ENCODE measurements at places on chromosomes 5 and 9.

DNA sequence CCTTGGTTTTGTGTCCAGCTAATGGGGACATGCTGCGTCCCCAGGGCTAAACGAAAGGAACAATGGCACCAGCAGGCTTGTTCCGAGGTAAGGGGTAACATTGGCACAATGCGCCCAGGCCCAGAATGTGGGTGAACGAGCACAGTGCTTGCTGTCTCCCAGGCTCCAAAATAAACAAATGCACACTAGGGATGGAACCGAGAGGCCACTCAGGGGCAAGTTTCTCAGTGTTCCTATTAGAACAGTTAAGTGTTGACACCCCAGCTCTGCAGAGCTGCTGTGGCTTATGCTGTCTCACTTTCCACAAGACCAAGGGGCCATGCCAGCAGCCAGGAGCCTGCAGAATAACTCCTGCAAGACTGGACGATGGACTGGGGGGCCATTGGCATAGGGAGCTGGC is 492.4 kb downstream of the GADD45G start:
- no peak for DNase-seq

- no peak for DNase-seq
Observed at GRCh38 chr5:82278711-82279370, 687 bp upstream of the RPS23 start.

- no peak for DNase-seq
Observed at GRCh38 chr5:148791696-148792095, 34.7 kb upstream of the ADRB2 start.

DNA sequence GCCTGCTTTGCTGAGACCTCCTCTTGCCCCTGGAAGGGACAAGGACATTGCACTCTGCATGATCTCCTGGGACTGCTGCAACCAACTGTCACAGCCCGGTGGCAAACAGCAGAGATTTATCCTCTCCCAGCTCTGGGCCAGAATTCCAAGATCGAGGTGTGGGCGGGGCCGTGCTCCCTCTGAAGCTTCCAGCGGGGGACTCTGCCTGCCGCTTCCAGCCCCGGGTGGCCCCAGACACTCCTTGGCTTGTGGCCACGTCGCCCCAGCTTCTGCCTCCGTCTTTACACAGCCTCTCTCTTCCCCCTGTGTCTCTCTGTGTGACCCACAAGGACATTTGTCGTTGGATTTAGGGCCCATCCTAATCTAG is 67.1 kb downstream of the COL5A1 start:
- DNase-seq, result no peak

DNA sequence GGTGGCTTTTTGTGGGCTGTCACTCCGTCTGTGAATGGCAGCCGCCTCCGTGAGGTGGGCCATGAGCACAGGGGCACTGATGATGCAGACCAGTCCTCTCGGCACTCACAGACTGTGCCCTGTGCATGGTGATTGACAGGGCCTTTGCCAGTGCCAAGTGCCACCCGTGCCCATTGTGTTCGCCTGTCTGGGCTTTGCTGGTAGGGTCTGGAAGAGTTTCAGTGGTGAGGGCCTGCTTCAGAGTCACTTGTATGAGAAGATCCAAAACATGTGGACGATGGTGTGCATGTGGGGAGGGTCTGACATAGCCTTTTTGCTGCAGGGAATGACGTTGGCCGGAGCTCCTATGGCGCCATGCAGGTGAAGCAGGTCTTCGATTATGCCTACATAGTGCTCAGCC is 34.9 kb downstream of the TENT4A start:
- no peak for DNase-seq

DNA sequence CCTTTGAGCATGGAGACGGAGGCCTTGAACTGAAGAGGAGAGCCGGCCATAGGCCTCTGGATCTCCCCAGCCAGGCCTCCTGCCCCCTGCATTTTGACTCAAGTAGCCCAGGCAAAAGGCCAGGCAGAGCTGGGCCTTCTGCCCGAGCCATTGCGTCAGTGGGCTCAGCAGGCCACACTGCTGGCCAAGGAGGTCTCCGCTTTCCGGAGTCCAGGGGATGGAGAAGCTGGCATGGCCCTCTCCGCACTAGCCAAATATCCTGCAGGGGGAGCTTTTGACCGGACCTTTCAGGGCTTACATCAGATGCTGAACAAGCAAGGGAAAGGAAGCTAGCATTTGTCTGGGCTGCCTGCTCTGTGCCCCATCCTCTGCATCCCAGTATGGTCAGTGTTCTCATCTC is 386.8 kb downstream of the TRIM36 start:
- DNase-seq, result no peak

DNA sequence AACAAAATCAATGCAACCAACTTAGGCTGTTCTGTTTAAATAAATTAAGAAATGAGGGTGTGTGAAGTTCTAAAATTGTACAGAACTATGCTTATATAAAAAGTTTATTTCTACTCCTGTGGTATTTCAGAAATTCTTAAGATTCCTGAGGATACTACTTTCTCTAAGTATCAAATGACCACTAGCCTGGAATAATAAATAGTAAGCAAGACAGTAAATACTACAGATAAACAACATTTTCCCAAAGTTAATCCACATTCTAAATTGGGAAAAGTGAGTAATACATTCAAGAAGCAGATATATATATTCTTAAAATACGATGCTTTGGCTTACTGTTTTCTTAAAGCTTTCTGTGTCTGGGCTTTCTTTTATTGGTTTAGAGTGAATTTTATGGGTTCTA is 29.5 kb downstream of the CCNH start:
- no peak for DNase-seq

Data from CD4-positive, alpha-beta T cell treated with Interferon alpha-2 for 1 hour (primary cell).